Fibroblast of the aortic adventitia (primary cell): ENCODE measurements at places on chromosomes 6 and 20. TPM values are rescaled to one million over a fixed set of nuclear protein-coding genes. Genes with fewer than 3 reads are reported as not detected.
A peak's percentile ranks its signal among the peaks of the same experiment; 100 is the strongest.

The PARD6B gene
- total RNA-seq, result 1.4 and 1.5 TPM in 2 replicates

DNA sequence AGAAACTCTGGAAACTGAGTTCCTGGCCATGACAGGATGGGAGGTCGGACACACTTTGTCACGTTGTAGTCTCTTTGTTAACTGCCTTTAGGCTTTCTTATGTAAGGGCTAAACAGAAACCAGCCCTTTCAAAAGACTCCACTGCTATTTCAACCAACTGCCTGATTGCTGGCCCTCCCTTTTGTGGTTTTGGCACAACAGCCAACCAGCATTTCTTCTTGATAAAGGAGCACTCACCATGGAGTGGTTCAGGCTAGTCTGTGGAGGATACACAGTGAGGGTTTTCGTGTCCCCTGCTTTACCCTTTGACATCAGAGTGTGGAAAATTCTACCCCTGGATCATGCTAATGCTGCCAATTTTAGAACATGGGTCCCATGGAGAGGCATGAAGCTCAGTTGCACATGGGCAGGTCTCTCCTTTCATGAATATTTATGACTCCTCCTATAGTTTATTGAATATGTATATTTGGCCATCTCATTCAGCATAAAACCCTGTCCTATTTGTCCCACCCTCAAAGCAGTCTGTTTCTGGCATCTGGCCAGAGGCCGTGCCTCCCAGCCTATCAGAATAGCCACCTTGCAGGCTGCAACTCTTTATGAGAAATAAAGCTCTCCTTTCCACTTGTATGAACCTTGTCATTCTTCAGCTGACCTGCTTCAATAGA lies 148.3 kb downstream of the HS3ST5 start:
- DNase-seq, result peak; percentile 46

The CALHM5 gene
- total RNA-seq, result 6.8 and 8.2 TPM in 2 replicates

GRCh38 chr6:72659754-72660153 lies 37.9 kb downstream of the KCNQ5 start:
- no peak for DNase-seq

- DNase-seq, result no peak
These were observed 256.7 kb downstream of the ATXN1 start for GRCh38 chr6:16504609-16505008.

- DNase-seq, result peak; percentile 12
These were observed 350.7 kb upstream of the RNF24 start for GRCh38 chr20:4366076-4366475.

- no peak for DNase-seq
These were observed 26.9 kb upstream of the NT5E start for GRCh38 chr6:85422996-85423395.

The MAS1 gene
- total RNA-seq, result under 0.01 and 0.08 TPM in 2 replicates

- peak; percentile 74 for DNase-seq
These were observed 25.3 kb upstream of the KIAA1586 start for GRCh38 chr6:57021086-57021720.

- no peak for DNase-seq
These were observed 35.3 kb downstream of the DSTN start for GRCh38 chr20:17605131-17605660.

The CAGE1 gene
- 0.33 and 0.36 TPM in 2 replicates for total RNA-seq

DNA sequence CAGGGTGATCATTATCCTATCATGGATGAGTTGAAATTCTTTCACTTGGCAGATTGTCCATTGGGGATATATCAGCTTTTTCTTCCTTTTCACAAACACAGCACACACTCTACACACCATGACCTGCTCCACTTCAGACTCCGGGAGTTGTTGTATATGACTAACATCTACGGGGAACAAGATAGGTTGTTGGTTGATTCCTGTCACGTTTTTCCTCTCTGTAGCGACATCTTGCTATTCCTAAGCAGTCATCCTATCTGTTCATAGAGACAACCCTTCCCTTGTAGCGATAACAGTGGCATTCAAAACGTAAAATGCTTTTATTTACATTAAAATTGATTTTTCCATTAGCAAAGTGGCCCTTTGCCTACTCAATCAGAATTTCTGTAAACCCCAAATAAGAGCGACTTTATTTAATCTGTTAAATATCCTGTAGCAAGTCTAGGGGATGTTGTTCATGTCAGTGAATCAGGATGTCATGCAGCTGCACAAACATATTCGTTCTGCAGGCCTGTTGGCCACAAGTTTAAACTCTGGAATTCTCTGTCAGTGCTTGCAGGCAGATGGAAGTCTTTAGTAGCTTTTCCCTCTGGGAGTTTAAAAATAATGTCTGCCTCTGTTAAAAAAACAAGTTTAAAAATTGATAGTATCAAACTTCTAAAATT lies 23.1 kb downstream of the PHACTR2 start:
- peak; percentile 77 for DNase-seq

DNA sequence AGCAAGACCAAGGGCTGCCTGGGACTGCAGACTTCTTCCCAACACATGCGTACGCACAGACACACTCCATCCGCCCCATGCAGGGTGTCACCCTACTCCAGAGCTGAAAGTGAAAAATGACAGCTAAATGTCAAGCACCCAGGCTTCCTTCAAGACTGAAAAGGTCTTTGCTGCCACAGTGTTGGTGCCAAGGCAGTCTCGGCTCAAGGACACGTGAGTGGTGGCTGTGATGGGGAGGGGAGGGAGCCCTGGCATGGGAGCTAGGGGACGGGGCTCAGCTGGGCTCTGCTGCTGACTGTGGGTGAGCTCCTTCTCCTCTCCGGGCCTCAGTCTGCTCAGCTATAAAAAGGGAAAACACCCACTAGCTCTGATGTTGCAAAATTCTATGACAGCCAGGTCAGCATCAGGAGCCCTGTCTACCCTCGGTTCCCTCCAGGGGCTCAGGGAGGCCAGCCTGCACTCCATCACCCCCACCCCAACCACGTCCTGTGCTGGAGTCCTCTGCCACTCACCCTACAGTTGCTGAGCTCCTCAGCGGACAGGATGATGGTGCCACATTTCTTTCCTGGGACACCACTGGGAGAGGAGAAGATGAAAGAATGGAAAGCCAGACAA lies 47.6 kb downstream of the CPNE5 start:
- DNase-seq, result no peak

- no peak for DNase-seq
These were observed 61.7 kb upstream of the MAP3K4 start for GRCh38 chr6:160929831-160930230.

The GMDS gene
- 15.9 and 30.8 TPM in 2 replicates for total RNA-seq
